Activated B cell treated with CpG ODN at 0.5 μM for 24 hours (primary cell): ENCODE measurements at places on chromosomes 7 and 10.

DNA sequence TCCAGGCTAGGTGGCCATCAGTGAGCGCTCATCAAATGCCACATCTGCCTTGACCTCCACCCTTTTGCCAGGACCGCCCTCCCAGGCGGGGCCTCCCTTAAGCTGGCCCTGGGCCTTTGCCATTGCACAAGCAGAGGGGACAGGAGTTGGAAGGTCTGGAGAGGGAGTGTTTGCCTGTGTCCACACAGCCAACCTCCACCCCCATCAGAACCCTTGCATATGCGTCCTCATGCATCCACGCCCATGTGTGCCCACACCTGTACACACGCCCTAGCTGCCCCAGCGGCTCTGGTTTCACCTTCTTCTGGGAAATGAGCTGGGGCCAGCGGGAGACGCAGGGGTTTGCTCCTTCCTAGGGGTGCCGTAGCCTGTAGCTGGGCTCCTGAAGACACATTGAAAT, 64.0 kb downstream of the NEURL1 start:
- DNase-seq = no peak

GRCh38 chr7:11120068-11120664, 146.5 kb downstream of the PHF14 start:
- DNase-seq = no peak

DNA sequence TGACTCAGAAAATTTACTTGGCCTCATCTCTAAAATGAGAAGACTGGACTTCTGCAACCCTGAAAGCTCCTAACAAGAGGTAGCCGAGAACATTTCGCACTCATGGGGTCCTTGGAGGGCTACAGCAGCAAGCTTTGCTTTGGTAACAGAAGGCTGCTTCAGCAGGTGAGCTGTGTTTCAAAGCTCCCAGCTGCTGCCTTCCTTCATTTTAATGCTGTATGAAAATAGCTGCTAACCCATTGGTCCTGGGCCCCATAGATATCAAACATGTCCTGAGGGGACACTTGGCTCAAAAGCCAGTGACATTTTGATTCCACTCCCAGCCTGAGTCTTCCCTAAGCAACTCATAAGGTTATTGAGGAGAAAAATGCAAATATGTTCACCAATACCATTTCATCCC, 14.3 kb upstream of the MALSU1 start:
- DNase-seq = no peak

- DNase-seq = no peak
Observed at GRCh38 chr10:122508021-122508420, 46.7 kb downstream of the HTRA1 start.

- no peak for DNase-seq
Observed at GRCh38 chr7:151131592-151132293, 35.8 kb downstream of the GBX1 start.

GRCh38 chr7:13508586-13508985, 480.9 kb downstream of the ETV1 start:
- no peak for DNase-seq

GRCh38 chr7:42272793-42273665, 36.0 kb upstream of the GLI3 start:
- DNase-seq = no peak

- DNase-seq = no peak
Observed at GRCh38 chr10:90924552-90924951, 3.7 kb upstream of the ANKRD1 start.

- no peak for DNase-seq
Observed at GRCh38 chr7:17557251-17557671, 258.8 kb downstream of the AHR start.

DNA sequence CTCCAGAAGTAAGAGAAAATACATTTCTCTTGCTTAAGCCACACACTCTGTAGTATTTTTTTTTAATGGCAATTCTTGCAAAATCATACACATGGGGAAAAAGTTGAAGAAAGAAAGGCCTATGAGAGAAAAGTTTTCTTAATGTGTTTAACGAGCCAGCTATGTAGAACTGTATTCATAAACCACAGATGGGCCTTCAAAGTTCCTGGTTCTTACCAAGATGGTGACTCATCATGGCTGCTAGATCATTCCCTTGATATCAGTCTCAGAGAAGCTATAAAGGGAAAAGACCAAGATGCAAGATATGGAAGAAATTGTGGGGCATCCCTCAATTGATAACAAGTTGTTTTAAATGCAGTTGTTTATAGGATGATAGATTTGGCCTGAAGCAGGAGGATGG, 992.7 kb upstream of the MBL2 start:
- no peak for DNase-seq

DNA sequence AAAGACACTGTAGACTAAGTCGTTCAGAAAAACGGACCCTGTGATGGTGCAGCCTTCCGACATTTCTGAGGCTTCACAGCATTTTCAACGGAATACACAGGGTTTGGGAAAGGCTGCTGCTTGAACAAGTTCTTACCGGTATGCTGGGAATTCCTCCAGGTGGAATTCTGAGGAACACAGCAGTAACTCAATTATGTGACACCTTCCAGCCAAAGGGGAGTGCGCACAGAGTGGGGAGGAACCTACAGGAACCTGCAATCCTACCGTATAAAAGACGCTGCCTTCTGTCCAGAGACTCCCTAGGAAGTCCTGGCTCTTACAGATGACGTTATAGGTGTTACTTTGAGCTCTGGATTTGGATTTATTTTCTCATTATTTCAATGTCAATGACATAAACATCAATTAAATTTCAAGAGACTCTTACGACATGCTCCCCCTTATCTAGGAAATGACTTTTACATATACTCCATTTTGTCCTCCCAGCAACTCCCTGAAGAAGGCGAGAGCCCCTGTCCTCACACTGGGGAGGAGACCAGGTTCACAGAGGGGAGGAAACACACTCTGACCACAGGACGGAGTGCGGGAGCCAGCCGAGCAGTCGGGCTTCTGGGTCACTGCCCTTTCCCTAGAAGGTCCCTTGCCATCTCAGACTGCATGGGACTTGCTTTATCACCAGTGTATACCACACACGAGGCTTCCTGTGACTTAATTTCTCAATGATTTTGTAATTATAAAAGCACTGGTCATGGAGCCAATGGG, 27.9 kb downstream of the VIPR2 start:
- DNase-seq = no peak

GRCh38 chr7:142759433-142759832, 10.2 kb downstream of the PRSS1 start:
- DNase-seq = no peak

DNA sequence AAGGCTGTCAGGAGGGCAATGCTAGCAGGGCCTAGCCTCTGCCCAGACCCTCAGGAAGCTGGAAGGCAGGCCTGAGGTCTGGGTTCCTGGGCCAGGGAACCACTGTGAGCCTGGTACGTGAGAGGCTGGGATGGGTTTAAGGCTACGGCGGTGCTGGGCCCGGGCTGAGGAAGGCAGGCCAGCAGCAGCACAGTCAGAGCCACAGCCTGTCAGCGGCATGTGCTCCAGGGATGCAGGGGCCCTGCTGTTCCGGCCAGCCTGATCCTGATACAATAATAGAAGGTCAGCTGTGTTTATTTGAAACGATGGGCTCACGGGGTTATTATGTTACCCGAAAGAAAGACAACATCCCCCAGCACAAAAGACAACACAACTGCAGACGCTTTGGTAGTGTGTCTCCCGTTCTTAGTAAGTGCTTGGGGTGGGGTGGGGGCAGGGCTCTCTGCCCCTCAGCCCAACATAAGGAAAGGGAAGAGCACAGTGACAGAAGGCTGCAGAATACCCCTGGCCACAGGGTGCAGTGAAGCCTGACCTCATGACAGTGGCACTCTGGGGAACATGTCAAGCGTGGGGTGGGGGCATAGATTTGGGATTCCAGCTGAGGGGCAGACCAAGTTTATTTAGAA, 95.0 kb downstream of the COL13A1 start:
- DNase-seq = no peak

DNA sequence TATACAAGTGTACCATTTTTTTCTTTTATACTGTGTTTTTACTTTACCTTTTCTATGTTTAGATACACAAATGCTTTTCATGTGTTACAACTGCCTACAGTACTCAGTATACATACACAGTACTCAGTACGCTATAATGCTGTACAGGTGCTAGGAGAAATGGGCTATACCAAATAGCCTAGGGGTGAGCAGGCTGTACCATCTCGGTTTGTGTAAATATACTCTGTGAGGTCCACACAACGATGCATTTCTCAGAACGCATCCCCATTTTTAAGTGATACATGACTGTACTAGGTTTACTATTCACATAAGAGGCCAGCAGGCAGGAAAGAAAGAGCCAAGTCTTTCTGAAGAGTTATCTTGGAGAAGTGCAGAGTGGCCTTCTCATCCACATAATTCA, 426.4 kb upstream of the MTPN start:
- no peak for DNase-seq

DNA sequence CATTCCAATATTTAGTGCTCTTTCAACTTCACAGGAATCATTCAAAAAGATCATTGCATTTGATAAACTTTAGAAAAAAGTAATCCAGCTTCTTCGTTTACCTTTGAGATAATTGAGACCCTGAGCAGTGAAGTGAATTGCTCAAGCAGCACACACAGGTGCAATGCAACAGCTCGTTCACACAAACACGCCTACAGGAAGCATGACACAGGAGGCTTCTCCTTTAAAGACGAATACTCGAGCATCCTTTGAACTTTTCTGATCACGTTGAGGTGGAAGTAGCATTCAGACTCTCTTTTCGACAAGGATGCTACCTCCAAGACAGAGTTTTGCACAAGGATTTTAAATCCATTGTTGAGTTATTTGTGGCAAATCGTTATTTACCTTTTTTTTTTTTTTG, 18.0 kb upstream of the RSU1 start:
- DNase-seq = no peak

- no peak for DNase-seq
Observed at GRCh38 chr7:20713792-20714191, 72.9 kb downstream of the SP8 start.

GRCh38 chr10:62869958-62870357, 53.8 kb upstream of the EGR2 start:
- no peak for DNase-seq

DNA sequence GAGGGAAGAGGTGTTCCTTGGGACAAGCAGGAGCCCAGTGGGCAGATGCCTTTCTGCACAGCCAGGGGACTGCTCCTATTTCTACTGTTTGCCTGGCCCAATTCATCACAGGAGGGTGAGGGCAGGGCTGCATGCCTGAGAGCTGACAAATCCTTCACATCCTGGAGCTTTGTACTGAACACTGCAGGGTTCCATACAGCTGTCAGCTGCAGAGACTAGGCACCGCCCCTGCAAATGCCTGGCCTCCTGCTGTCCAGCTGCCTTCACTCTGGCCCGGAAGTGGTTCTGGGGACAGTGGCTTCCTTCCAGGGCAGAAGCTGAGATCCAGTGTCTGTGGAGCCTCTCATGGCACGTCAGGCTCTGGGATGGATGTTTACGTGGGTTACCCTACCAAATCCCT, 470.7 kb downstream of the DNAJB6 start:
- no peak for DNase-seq

DNA sequence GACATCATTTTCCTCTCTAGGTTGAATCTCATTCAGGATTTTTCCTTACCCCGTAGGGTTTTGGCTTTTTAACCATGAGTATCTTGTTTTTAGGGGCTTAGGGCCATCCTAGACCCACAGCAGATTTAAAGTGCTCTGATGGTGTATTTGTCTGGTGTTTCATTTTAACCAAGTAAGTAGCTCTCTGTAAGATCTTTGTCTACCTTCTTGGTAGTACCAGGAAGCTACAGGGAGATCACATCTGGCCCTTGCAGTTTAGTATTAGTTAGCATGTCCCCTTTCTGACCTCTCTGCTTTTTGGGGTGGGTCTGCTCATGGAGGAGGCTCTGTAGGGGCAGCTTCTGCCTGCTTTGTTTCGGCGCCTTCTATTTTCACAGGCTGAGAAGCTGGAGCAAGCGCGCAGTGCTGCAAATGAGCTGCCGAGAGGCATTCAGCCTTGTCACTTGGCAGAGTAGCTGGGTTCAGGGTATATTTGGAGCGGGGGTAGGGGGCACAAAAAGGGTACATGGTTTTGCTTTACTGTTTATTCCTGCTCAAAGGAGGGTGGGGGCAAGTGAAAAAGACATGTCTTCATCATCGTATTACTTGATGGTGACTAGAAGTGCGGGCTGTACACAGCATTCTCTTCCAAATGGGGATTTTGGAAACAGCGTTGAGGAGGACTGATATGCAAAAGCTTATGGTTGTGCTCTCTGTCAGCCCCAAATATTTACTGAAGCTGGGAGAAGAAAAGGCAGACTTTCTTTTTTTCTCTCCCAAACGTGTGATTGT, 146.3 kb downstream of the CELF2 start:
- no peak for DNase-seq

- no peak for DNase-seq
Observed at GRCh38 chr7:110898516-110898915, 192.4 kb upstream of the LRRN3 start.

DNA sequence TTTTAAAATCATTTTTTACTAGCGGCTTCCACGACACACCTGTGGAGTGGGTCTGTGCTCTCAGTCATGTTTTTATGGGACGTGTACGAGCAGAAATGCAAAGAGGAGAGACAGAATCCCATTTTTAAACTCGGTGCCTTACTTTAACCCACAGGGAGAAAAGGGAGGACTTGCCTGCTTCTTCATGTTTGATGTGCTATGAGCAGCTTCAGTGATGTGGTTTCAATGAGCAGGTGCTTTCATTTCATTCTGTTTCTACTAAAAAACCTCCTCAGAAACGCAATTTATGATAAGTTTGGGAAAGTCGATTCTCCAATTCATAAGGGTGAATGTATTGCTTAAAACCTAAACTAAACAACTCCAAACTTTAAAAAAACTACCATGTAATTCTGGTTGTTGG, 537.2 kb downstream of the GATA3 start:
- DNase-seq = no peak

DNA sequence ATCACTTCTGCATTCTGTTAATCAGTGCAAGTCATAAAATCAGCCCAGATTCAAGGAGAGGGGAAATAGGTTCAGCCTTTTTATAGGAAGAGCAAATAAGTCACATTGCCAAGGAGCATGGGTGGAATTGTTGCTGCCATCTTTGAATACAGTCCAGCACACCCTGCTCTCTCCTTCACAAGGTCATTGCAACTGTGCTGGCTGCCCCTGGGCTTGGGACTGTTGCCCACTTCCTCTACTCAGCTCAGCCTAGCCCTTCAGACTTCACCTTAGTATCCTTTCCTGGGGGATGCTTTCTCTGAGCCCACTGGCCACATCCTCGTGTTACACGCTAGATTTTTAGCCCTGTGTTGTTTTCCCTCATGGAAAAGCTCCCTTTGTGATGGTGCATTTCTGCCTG, 527.7 kb downstream of the GALNT17 start:
- no peak for DNase-seq

- no peak for DNase-seq
Observed at GRCh38 chr10:31683682-31684081, 244.9 kb downstream of the ARHGAP12 start.

DNA sequence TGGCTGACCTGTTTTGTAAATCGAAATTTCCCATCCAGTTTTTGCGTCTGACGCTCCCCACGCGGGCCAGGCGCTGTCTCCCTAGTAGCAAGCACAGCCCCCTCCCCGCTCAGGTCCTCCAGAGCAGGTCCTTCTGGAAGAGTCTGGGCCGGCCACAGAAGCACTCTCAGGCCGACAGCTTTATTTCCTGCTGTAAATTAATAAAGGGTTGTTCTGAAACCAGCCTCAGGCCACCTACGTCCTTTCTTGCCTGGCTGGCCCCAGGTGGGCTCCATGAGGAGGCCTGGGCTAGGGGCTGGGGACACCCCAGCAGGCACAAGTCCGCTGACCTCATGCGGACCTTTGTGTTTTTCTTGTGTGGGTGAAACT, 35.2 kb downstream of the CAMK2B start:
- no peak for DNase-seq
